ENCODE measurements at places on chromosomes 2 and 18.

DNA sequence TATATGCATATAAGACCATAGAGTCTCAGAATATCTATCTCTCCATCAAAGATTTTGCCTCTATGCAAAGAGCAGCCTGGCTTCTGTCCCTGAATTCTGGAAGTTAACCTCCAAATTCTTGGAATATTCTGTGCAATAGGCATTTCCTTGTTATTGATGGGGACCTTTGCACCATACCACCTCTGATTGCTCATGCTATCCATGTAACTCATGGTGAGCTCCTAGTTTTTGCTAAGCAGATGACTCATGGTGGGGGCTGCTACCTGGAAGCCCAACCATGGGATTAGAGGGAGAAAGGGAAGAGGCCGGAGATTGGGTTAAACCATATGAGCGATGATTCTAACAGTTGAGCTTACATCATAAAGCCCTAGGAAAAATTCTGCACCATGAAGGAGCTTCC is 310.2 kb upstream of the FIGN start:
- no peak for DNase-seq

GRCh38 chr2:11998218-11998617 is 251.8 kb downstream of the LPIN1 start:
- DNase-seq, result no peak

- DNase-seq, result no peak
These were observed 35.8 kb downstream of the HPCAL1 start for GRCh38 chr2:10338270-10339188.

GRCh38 chr2:62498739-62499138 is 7.3 kb downstream of the TMEM17 start:
- DNase-seq, result no peak

- DNase-seq, result no peak
These were observed 589.2 kb upstream of the ZEB2 start for GRCh38 chr2:145108959-145109710.

DNA sequence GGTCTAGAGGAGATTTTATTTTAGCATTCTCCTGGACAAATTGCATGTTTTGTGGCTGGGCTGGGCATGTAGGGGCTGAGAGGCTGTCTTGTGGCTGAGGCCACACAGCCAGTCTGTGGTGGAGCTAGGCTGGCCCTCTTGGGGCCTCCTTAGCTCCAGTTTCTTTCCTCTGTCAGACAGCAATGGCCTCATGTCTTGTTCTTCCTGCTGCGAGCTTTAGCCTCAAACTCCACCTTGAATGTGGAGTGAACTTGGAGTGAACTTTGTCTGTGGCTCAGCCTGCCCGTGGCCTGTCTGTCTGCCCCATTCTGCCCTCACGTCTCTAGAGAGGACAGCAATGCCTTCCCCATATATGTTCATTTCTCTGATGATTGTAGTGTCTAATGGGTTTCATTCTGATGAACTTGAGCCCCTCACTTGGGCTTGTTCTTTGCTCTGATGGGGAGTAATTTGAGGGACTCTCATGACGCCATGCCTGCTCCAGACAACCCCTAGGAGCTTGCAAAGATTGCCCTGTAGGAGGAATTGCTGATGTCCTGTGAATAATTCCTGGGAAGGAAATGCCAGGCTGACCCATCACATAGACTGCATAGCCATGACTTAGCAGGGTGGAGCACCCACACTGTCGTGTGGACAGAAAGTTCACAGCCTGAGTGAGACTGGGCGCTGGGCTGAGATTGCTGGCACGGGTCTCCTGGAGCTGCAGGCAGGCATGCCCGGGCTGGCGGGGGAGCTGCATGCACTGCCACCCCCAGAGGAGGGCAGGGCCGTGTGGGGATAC is 42.6 kb downstream of the ASAP2 start:
- DNase-seq, result no peak

DNA sequence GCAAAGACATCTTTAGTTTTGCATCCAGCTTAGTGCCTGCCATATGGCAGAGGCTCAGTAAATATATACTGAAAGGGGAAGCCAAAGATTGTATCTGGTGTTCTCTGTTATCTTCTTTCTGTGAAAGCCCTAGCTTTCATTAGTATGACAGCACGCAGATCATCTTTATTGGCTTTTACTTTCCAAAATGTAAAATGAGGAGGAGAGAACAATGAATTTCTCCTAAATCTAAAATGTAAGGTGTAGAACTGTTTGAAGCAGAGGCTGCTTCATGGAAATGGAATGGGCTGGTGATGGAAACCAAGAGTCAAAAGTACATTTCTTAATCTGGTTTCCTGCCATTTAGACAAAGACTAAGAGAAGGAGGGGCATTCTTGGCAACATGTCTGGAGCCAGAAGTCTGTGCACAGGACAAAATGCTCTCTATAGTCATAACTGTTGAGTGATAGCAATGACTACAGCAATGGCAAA is 1029.9 kb upstream of the PIK3C3 start:
- no peak for DNase-seq

GRCh38 chr2:28463893-28464292 is 32.0 kb upstream of the PLB1 start:
- DNase-seq, result no peak

- DNase-seq, result no peak
These were observed 553.8 kb downstream of the PIK3C3 start for GRCh38 chr18:42508683-42509296.

GRCh38 chr18:72700961-72701710 is 157.0 kb upstream of the CBLN2 start:
- no peak for DNase-seq

GRCh38 chr2:15307526-15307925 is 253.6 kb downstream of the NBAS start:
- DNase-seq, result peak; percentile 100

DNA sequence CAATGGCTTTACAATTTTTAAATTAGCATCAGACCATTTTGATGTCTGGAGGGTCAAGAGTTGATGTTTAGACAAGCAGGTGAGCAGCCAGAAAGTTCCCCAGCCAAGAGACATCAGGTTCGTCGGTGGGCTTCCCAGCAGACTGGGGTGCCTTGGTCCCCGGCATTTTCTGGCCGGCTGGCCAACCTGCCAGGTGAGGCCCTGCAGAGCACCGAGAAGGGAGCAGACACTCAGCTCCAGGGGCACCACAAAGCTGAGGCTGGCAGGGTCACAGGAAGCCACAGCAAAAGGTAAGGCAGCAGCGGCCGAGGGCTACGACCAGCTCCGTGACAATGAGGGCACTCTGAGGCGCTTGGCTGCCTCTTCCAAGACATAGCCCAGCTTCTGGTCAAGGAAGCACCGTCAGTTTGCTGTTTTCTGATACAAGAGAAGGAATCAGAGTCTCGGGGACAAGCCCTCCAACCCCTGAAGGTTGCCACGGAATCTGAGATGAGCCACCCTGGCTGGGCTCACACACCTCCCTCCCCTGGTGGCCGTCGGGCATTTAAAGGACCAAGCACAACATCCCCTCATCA is 229.0 kb downstream of the MGAT5 start:
- DNase-seq, result no peak

- no peak for DNase-seq
These were observed 16.3 kb downstream of the TEX51 start for GRCh38 chr2:126914811-126915500.

DNA sequence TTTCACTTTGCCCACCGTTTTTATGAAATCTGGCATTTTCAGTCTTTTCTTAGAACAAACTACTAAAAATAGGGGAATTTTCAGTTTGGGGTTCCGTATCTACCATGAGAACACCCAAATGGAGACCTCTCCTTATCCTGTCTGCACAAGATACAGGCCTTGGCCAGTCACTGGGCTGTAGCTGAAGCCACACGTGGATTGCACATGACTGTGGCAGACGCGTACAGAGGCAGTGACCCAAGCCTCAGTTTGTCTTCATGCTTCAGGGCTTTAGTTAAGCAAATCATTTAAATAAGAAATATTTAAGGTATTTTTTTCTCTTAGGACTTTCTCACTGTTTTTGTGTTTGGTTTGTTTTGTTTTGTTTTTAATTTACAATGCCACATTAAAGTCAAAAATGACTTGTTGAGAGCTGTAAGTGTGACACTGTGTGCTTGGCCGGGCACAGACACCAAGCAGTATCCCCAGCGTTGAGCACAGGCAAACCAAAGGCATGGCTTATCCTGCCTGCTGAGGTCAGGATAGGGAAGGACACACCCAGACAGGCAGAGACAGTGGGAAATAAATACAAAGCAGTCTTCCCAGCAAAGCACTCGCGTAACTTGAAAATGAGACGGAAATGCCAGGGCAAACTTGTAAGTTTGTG is 53.3 kb downstream of the TRAPPC12 start:
- no peak for DNase-seq
